ENCODE measurements at places on chromosomes 7 and 10.

DNA sequence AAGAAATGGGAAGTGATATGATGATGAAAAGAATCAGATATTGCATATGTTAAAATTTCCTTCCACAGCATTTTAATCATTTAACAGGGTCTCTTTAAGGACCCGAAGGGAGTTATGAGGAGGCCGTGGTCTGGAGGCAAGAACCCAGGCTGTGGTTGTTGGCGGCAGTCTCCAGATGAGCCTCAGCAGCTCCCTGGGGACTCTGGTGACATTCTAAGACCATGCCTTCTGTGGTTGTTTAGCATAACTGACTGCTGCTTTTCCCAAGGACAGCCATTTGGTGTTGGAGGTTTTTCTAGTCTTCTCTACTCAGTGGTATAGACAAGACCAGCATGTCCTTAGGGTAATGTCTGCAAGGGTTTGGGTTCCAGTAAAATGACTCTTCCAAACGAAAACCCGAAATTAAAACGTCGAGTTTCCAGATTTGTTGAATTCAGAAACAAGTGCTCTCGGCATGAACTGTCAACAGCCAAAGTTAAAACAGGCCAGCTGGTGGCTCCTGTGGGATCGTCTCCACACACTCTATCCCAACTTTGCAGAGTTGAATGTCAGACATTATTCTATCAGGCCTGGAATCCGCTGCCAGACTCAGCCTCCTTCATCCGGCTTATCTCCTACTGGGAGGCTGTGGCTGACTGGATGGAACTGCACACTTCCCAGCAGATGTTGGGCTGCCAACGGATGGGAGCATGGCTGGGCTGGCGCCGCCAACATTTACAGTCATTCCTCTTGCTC, 183.1 kb downstream of the TAX1BP1 start:
- DNase-seq = no peak

- DNase-seq = no peak
These were observed 51.8 kb downstream of the GSDME start for GRCh38 chr7:24705461-24705954.

GRCh38 chr7:1140476-1141104, 19.4 kb downstream of the ZFAND2A start:
- DNase-seq = no peak

DNA sequence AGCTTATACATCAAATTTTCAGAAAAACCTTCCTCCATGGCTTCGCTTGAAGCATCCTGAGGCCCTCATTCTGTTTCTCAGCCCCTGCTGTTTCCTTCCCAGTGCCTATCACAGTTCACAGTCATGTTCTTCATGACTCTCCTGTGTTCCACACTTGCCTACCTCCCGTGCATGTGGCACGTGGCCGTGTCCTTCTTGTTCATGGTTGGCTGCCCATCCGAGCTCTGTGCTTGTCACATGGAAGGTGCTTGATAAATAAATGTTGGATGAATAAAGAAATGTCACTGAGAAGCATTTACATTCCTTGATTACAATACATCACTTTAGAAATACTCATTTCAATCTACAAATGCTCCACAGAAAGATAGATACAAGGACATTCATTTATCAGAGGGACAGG, 23.7 kb upstream of the EGFR start:
- no peak for DNase-seq

DNA sequence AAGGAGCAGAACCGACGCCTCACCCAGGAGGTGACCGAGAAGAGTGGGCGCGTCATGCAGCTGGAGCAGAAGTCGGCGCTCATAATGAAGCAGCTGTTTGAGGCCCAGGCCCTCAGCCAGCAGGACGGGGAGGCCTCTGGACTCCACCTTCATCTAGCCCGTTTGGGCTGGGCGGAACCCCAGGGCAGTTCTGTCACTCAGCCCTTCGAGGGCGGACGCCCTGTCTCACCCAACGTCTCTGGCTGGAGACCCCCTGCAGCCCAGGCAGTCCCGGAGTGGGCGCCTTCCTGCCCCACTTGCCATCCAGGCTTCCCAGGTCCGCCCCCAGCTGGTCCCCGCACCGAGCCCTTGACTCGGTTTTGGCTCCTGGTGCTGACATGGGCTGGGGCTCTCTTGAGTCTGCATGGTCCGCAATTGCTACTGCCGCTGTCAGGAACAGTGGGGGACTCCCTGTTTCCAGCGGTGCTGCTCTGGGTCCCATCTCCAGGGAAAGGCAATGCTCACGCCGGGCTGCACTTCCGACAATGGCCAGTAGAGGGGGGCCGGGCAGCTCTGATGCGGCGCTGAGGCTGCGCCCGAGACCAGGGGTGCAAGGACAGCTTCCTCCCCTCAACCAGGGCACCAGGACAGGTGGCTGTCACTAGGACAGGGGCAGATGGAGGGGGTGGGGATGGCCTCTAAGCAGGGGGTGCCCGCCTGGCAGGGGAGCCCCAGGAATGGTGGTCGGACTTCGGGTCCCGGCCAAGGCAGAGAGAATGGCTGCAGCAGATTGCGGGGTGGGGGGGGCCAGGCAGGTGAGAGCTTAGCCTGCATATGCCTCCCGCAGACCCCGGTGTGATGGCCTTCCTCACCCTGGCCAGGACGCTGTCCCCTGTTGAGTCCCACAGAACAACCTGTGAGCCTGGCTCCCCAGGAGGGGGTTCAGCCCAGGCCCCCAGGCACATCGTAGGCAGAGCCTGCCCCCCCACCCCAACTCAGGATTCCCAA, 71.2 kb upstream of the KCTD7 start:
- peak; percentile 62 for DNase-seq

GRCh38 chr7:149125189-149125862, 798 bp downstream of the ZNF425 start:
- no peak for DNase-seq
